ENCODE measurements at places on chromosomes 4 and X. TPM values are rescaled to one million over a fixed set of nuclear protein-coding genes. Genes with fewer than 3 reads are reported as not detected.

DNA sequence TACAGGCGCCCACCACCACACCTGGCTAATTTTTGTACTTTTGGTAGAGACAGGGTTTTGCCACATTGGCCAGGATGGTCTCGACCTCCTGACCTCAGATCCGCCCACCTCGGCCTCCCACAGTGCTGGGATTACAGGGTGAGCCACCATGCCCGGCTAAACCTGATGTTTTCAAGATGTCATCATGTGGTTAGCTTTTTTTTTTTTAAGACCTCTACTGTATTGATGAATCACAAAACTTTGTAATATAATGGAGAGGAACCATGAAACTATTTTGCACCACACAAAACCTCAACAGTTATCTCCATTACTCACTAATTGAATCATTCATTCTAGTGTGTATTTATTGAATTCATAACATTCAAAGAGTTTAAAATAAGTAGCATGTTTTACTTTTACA is 94.7 kb upstream of the NEIL3 start:
- H3K27ac ChIP-seq, result no peak overlapping the region
- H3K36me3 ChIP-seq, result no peaks in the 10 kb centered on the region
- no peak overlapping the region for H3K4me3 ChIP-seq
- no peaks in the 10 kb centered on the region for H3K27me3 ChIP-seq
- H3K4me1 ChIP-seq, result no peaks in the 10 kb centered on the region

GRCh38 chrX:6667048-6667768 is 132.3 kb upstream of the VCX3A start:
- no peaks in the 10 kb centered on the region for H3K27me3 ChIP-seq
- no peak overlapping the region for H3K27ac ChIP-seq
- H3K4me3 ChIP-seq, result no peak overlapping the region
- DNase-seq, result no peak
- no peaks in the 10 kb centered on the region for H3K36me3 ChIP-seq

The SLC10A4 gene
- not detected for total RNA-seq

DNA sequence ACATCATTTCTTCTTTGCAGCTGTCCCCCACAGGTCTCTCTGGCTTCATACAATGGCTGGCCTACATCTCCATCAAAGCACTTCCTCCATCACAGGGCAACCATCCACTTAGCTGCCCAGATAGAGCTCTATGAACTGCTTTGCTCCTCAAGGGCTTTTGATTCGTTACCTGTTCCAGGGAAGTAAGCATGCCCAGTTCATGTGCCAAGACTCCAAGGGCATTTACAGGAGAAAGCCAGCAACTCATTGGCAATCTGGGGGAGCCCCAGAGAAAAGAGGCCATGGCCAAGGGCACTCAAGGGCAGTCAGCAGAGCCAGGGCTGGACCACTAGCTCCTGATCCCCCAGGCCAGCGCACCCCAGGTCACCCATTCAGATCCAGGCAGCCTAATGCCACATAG is 24.5 kb upstream of the ZNF185 start:
- H3K27me3 ChIP-seq, result no peaks in the 10 kb centered on the region
- H3K4me3 ChIP-seq, result no peak overlapping the region
- H3K36me3 ChIP-seq, result no peaks in the 10 kb centered on the region
- DNase-seq, result no peak
- no peaks in the 10 kb centered on the region for H3K4me1 ChIP-seq

DNA sequence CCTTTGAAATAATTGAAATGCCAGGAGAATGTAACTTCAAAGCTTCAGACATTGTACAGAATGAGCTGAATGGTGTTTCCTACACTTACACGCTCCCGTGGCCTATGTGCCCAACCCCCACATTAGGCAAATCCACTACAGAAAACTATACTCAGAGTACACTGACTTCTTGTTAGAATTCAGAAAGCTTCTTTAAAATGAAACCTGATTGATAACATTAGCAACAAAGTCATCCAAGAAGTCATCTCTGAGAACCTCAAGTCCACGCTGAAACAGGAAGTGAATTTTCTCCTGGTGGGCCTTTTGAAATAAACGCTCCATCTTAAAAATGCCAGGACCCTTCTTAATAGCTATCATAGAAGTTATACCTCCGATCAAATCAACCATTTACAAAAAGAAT is 136.3 kb downstream of the TSPAN5 start:
- no peaks in the 10 kb centered on the region for H3K27me3 ChIP-seq
- DNase-seq, result no peak
- no peaks in the 10 kb centered on the region for H3K4me1 ChIP-seq
- no peak overlapping the region for H3K4me3 ChIP-seq
- no peak overlapping the region for H3K27ac ChIP-seq

GRCh38 chr4:98006060-98006459 is 137.2 kb downstream of the STPG2 start:
- H3K4me1 ChIP-seq, result no peaks in the 10 kb centered on the region
- no peaks in the 10 kb centered on the region for H3K27me3 ChIP-seq
- no peak for DNase-seq

The ASB12 gene
- total RNA-seq, result not detected

- H3K4me1 ChIP-seq, result no peaks in the 10 kb centered on the region
- no peak for DNase-seq
- no peak overlapping the region for H3K4me3 ChIP-seq
- no peaks in the 10 kb centered on the region for H3K36me3 ChIP-seq
- H3K27ac ChIP-seq, result peak overlapping the region; percentile 62
These were observed 1.4 kb downstream of the MID1 start for GRCh38 chrX:10618961-10619360.

DNA sequence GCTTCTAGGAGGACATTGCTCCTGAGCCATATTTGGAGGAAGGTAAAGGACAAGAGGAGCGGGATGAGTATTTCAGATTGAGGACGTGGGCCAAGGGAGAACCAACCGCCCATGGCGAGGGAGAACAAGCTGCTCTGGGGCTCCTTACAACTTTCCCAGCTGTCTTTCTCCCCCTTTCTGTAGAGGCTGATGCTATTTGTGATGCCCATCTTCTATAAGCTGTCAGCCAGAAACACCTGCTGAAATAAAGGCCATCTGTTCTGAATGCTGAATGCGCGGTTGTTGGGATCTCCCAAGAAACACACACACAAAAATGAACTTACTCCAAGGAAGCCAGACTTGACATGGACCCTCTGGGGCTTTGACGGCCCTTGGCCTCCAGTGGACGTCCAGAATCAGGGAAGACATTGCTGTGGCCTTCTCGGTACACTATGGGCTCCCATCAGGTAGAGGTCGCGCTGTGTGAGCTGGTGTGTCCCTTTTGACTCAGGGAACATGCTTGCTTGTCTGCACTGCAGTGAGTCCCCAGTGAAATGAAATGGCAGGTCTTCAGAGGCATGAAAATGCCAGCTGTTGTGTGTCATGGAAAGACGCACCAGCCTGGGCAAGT is 30.9 kb downstream of the RWDD4 start:
- H3K27ac ChIP-seq, result no peak overlapping the region
- DNase-seq, result no peak
- no peaks in the 10 kb centered on the region for H3K27me3 ChIP-seq
- no peak overlapping the region for H3K4me3 ChIP-seq
- H3K4me1 ChIP-seq, result no peaks in the 10 kb centered on the region

DNA sequence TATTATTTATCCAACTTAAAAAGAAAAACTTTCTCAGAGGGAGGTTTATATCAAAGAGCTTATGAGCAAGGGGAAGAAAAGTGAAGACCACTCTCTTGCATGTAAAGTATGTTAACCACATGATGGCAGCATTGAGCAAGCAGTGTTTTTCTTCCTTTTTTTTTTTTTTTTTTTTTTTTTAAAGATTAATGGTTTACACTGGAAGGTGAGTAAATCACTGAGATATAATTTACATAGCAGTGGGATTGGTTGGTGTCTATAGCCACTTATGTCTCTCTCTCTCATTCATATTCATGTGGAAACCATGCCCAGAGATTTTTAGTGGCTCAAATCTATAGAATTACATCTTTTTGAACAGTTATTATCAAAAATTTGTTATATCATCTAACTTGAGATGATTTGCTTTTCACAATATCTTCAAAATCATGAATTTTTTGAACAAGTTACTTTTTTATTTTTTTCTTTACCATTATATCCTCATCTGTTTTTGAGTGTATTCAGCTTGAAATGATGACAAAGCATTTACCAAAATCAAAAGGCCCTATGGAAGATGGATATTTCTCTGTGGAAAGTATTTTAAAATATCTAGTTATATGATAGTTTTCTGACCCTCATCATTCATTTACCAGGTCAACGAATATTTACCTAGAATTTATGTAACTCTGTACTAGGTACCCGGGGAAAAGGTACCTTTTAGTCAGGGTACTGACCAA is 31.6 kb downstream of the MTHFD2L start:
- H3K4me3 ChIP-seq, result no peak overlapping the region
- H3K27me3 ChIP-seq, result no peaks in the 10 kb centered on the region
- H3K27ac ChIP-seq, result no peak overlapping the region
- peaks cover 5% of the 10 kb centered on the region for H3K4me1 ChIP-seq
- H3K36me3 ChIP-seq, result no peaks in the 10 kb centered on the region

- no peaks in the 10 kb centered on the region for H3K4me1 ChIP-seq
- no peak overlapping the region for H3K27ac ChIP-seq
- H3K36me3 ChIP-seq, result no peaks in the 10 kb centered on the region
- no peaks in the 10 kb centered on the region for H3K27me3 ChIP-seq
- DNase-seq, result no peak
- H3K4me3 ChIP-seq, result no peak overlapping the region
These were observed 276.3 kb downstream of the DCTD start for GRCh38 chr4:182640932-182641331.

DNA sequence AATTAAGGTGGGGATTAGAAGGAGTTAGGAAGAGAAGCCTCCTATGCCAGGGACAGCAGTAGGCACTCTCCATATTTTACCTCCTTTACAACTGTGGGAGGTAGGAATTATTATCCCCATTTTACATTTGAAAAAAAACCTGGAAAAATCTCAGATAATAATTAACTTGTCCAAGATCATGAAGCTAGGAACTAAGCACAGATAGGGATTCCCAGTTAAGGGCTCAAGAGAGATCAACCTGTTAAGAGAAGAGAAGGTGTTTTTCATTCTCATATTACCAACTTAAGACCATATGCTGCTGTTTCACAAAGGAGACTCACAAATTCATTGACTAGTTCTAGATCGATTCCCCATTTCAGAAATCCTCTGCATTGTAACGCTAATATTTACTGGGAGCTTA is 16.1 kb upstream of the FAM47E start:
- H3K4me3 ChIP-seq, result no peak overlapping the region
- no peaks in the 10 kb centered on the region for H3K36me3 ChIP-seq
- H3K27ac ChIP-seq, result peak overlapping the region; percentile 40
- DNase-seq, result no peak

DNA sequence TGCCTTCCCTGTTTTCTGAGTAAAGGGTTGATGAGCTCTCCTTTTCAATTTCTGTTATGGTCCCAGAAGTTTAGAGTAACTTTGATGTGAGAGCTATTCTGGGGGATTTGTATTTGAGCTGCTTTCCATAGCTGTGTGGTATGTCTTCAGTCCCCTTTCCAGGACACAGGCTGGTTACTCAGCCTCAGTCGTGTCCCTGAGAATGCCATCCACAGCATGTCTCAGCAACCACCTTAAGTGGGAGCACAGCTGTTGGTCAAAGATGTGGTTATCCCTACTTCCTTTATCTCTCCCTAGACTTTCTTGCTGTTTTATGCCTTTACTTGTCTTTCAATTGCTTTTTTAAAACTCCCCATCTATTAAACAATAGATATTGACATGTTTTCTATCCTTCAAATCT is 37.8 kb downstream of the RNF175 start:
- no peaks in the 10 kb centered on the region for H3K27me3 ChIP-seq
- H3K27ac ChIP-seq, result no peak overlapping the region
- no peak for DNase-seq
- no peaks in the 10 kb centered on the region for H3K36me3 ChIP-seq
- H3K4me3 ChIP-seq, result no peak overlapping the region

The GLRB gene
- total RNA-seq, result 8.1 TPM

The NPY2R gene
- total RNA-seq, result not detected

DNA sequence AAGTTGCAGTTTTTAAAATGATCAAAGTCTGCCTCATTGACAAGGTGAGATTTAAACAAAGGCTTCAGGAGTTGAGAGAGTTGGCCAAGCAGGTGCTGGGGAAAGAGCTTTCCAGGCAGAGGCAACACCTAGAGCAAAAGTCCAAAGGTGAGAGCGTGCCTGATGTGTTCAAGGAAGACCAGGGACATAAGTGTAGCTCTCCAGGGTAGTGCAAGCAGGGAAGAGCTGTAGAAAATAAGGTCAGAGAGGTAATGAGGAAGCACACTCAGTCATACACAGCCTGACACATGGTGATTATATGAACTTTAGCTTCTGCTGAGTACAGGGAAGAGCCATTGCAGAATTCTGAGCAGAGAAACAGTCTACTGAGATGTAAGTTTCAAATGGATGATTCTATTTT is 265.0 kb upstream of the NWD2 start:
- DNase-seq, result no peak
- no peaks in the 10 kb centered on the region for H3K36me3 ChIP-seq
- no peak overlapping the region for H3K4me3 ChIP-seq
- H3K4me1 ChIP-seq, result no peaks in the 10 kb centered on the region

DNA sequence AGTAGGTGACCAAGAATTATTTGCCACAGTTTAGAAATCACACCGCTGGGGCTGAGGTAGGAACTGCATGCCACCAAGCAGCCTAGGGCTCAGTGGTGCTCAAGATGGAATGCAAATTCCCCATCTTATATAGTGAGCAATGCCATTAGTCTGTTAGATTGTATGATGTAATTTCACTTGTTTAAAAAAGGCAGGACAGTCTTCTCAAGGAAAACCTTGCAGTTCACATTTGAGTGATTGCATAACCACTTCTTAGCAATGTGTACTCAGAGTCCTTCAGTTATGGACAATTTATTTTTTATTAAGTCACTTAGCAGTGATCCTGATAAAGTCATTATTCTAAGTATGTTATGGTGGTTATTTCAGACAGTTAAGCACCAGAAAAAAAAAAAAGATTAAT is 142.9 kb upstream of the SFRP2 start:
- H3K27me3 ChIP-seq, result no peaks in the 10 kb centered on the region
- H3K36me3 ChIP-seq, result no peaks in the 10 kb centered on the region
- no peak overlapping the region for H3K27ac ChIP-seq
- no peak overlapping the region for H3K4me3 ChIP-seq
- no peaks in the 10 kb centered on the region for H3K4me1 ChIP-seq
- DNase-seq, result no peak

GRCh38 chr4:157832596-157832995 is 340.2 kb downstream of the GASK1B start:
- H3K4me1 ChIP-seq, result no peaks in the 10 kb centered on the region
- H3K36me3 ChIP-seq, result no peaks in the 10 kb centered on the region
- no peak for DNase-seq
- H3K27ac ChIP-seq, result peak overlapping the region; percentile 62

The TRPC3 gene
- total RNA-seq, result not detected

The NDNF gene
- 0.41 TPM for total RNA-seq

GRCh38 chr4:740011-740410 is 34.4 kb downstream of the PCGF3 start:
- no peak for DNase-seq
- no peaks in the 10 kb centered on the region for H3K4me1 ChIP-seq
- no peak overlapping the region for H3K4me3 ChIP-seq

- H3K36me3 ChIP-seq, result no peaks in the 10 kb centered on the region
- H3K4me3 ChIP-seq, result no peak overlapping the region
- DNase-seq, result no peak
- H3K4me1 ChIP-seq, result no peaks in the 10 kb centered on the region
These were observed 2023.0 kb upstream of the AGA start for GRCh38 chr4:179465131-179465797.

The SSX3 gene
- total RNA-seq, result not detected

GRCh38 chr4:128951316-128951715 is 141.8 kb downstream of the JADE1 start:
- H3K27me3 ChIP-seq, result no peaks in the 10 kb centered on the region
- H3K4me1 ChIP-seq, result no peaks in the 10 kb centered on the region
- H3K27ac ChIP-seq, result no peak overlapping the region
- DNase-seq, result no peak
- H3K36me3 ChIP-seq, result no peaks in the 10 kb centered on the region

- no peak overlapping the region for H3K4me3 ChIP-seq
- no peaks in the 10 kb centered on the region for H3K27me3 ChIP-seq
- no peak overlapping the region for H3K27ac ChIP-seq
- no peaks in the 10 kb centered on the region for H3K36me3 ChIP-seq
- H3K4me1 ChIP-seq, result peaks cover 12% of the 10 kb centered on the region
These were observed 9.2 kb upstream of the BMP3 start for GRCh38 chr4:81021142-81021944.
